ENCODE measurements at places on chromosomes 7 and 10. TPM values are rescaled to one million over a fixed set of nuclear protein-coding genes. Genes with fewer than 3 reads are reported as not detected.

The COL26A1 gene
- total RNA-seq, result not detected

DNA sequence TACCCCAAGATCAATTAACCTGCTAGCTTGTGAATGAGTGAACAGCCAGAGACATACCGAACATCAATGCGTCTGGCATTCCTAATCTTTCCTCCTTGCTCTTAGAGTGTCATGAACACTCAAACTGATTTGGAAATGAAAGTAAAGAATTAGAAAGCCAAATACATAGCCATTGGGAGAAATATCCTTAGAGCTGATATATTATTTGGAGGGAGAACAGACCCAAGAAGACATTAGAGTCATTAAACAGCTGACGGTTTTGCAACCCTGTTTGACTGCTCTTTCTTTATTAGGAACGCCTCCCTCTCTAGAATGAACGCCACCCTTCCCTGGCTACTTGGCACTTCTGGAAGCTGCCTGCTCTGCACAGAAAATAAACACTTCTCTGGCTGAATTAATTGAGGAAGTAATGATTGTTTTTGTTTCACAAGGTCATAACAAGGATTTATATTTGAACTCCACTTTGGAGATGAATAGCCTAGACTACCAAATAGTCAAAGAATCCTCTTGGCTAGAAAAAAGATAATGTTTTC lies 42.8 kb downstream of the CTTNBP2 start:
- DNase-seq, result no peak

The MNX1 gene
- total RNA-seq, result 2.1 TPM

GRCh38 chr10:89144836-89145235 lies 62.3 kb downstream of the CH25H start:
- no peak for DNase-seq

DNA sequence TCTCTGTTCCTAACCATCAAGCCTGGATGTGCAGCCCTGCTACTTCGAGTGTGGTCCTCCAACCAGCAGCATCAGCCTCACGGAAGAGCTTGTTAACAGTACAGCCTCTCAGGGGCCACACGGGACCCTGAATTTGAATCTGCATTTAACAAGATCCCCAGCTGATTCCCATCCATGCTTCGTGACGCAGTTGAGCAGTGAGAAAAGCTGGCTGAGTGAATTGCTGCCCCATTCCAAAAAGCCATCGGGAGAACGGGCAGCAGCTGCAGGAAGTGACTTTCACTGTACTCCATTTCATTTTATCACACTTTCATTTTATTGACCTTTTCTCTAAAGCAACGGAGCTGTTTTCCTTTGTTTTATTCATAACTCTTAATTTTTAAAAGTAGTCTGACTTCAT lies 22.5 kb downstream of the FAM171A1 start:
- DNase-seq, result no peak

DNA sequence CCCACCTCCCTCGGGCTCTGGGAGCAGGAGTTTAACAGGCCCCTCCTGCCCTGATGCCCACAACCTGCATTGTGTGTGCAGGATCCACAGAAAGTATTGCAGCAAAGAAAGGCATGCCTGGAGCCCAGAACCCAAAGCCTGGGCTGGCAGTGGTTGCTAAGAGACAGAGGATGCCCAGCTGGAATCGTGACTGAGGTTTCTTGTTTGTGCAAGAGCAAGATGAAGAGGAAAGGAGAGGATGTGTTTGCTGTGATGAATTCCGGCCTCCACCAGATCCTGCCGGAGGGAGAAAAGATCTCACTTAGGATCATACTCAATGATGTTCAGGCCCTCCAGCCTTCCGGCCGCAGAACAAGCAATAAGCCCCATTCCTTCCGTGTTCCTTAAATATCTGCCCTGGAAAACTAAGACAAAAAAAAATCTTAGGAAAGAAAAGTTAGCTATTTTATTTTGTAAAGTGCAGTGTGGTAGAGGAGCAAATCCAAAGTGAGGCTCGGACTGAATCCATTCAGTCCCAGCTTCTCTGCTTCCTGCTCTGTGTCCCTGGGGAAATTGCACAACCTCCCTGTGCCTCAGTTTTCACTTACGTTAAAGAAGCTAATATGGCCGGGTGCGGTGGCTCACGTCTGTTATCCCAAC lies 57.1 kb downstream of the SLIT1 start:
- DNase-seq, result no peak

GRCh38 chr10:86285136-86285790 lies 81.3 kb downstream of the GRID1 start:
- no peak for DNase-seq

- no peak for DNase-seq
Measured at GRCh38 chr7:101436857-101437576, 74.3 kb downstream of the COL26A1 start.

The LRIT1 gene
- total RNA-seq, result not detected

The MACC1 gene
- total RNA-seq, result 33.2 TPM

DNA sequence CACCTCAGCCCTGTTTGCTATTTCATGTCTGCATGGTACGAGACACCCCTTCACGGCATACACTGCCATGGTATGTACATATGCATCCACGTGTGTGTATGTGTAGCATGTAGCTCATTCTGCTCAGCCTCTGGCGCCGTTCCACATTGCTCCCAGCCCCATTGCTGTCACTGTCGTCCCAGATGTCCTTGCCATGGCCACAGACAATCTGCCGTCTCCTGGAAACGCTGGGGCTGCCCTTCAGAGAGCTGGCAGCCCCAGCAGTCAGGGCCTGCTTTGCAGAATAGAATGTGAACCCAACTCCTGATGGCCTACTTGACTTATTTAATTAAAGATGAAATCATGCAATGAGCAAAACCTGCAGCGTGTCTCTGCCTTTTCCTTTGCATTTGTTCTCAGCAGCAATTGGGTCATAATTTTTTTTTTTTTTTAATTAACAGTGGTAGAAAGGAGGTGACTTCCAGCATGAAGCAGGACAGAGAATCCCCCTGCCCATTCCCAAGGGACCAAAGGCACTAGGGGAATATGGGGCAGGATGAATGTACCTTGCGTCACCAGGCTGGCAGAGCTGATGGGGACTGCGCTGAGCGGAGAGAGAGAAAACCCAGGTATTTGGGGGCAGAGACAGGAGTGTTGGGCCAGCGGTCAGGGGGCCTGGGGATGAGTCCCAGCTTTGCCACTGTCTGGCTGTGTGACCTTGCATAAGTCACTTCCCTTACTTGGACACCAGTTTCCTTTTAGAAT lies 49.2 kb downstream of the CHST3 start:
- DNase-seq, result no peak

The DYNC1I1 gene
- 0.06 TPM for total RNA-seq

The TEX36 gene
- not detected for total RNA-seq

DNA sequence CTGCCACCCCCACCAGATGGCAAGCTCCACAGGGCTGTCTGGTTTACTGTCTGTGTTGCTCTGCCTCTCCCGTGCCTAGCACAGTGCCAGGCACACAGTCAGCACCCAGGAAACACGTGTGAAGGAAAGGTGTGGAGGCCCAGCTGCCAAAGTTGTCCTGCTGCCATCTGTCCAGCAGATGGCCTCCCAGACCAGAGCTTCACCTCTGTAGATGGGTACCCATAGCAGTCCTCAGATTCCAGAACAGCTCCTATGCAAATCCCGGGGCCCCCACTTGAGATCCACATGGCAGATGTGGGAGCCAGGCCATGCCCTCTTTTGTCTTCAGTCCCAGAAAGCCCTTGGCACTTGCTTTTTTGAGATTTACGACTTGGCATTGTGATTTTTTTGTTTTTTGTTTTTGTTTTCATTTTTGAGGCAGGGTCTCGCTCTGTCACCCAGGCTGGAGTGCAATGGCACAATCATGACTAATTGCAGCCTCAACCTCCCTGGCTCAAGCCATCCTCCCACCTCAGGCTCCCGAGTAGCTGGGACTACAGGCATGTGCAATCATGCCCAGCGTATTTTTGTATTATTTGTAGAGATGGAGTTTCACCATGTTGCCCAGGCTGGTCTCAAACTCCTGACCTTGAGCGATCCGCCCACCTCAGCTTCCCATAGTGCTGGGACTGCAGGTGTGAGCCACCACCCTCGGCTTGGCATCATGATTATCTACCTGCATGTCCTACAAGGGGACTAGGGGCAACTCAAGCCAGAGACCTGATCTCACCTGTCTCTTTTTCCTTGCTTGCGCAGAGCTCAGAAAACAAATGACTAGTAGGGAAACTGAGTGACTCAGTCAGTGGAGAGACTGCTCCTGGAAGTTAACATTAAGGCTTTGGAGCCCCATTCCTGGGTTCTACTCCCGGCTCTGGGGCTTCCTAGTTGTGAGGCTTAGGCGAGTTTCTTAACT lies 16.9 kb upstream of the PALD1 start:
- no peak for DNase-seq

The ZNF746 gene
- total RNA-seq, result 22.1 TPM

DNA sequence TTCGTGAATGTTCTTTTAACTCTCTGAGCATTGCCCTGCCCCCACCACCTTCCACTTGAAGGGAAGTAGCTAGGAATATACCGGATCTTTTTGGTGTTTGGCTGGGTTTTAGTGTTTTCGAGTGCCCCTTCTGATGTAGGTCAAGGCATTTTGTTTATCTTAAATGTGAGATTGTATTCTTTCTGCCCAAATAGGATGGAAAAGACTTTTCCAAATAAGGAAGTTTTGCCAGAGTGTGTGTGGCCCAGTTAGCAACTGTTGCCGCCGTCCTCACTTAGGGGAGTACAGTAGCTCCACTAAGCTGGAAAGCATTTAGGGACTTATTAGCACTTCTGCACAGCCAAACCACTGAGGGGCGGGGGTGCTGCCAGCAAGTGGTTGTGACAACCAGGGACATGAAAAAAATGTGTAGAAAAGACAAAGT lies 29.8 kb upstream of the VCL start:
- no peak for DNase-seq

The NPY gene
- 0.43 TPM for total RNA-seq

DNA sequence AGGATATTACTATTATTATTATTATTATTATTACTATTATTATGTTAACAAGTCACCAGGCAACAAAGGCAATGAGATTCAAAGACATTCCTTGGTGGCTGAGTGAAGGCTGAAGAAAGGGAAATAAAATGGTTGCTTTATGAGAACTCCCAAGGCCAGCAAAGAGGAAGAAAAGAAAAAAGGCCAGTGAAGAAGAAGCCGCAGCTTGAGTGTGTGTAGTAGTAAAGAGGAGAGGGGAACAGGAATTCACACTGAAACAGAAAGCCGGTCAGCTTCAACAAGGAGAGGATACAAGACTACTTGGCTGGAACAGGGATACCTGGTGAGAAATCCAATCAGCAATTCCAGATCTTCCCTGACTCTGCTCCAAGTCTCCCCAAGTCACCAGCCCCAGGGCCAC lies 42.4 kb downstream of the PLXNA4 start:
- DNase-seq, result no peak

The ITIH5 gene
- total RNA-seq, result not detected

DNA sequence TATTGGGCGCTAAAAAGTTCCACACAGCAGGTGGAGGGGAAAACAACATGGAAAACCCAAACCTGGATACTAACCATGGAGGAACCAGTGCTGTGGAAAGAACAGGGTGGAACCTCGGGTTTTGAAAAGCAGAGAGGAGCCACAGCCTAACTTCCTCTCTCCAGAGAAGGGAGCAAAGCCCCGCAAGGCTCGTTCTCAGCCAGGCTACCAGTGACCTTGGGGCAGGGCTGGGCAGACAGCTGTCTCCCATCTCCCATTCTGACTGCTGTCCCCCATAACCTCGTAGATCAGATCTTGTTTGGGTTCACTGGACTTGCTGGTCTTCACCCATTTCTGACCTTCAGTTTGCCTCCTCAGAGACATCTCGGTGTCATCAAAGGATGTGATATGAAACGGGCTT lies 47.5 kb upstream of the FGFR2 start:
- DNase-seq, result no peak

DNA sequence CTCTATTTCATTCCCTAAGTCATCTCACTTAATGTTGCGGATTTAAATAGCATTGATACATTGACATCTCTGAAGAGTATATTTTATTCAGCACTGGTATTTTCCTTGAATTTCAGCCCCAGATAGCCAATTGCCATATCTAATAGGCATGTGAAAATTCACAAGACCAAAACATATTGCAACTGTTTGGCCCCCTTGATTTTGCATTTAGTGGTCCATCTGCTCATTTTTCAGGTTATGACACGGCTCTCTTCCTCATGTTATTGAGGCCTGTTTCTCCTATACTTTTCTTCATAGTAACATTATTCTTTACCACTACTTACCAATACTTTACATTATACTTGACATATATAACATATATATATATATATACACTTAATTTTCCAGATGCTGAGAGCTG lies 43.7 kb downstream of the MKLN1 start:
- no peak for DNase-seq

- no peak for DNase-seq
Measured at GRCh38 chr7:142940966-142941535, 1.8 kb downstream of the LLCFC1 start.
